T-helper 9 cell (primary cell): ENCODE measurements at places on chromosomes 2 and 18.

- DNase-seq, result no peak
Measured at GRCh38 chr2:203824603-203825002, 43.0 kb upstream of the CTLA4 start.

DNA sequence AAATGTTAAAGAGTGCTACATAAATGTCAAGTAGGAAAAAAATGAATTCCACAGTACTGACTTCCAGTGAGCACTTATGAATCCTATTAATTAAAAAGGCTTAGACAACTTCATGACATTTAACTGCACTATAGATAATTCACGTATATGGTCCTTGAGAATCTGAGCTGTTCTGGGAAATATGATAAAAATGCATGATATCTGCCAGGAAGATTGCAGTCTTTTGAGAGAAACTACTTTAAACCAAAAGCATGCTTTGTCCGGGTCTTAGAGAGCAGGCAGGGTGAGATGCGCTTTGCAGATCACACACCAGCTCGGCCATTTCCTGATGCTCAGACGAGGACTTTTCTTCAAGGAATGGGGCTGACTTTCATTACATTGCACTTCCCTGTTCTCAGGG is 42.6 kb downstream of the CMPK2 start:
- DNase-seq, result no peak

DNA sequence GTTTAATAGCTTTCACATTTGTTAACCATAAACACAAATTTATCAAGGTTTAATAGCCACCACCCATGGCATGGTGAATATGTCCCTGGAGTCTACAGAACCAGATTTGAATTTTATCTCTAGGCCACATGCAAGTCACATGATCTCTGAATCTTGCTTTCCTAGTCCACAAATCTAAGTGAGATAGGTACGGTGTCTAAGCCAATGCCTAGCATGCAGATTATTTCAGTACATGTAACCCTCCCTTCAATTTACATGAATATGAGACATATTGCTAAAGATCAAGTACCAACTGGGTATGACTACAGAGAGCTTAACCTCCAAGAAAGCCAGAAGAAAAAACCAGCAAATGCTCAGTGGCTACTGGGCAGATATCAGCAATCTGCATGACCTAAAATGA is 10.0 kb downstream of the ZNF24 start:
- DNase-seq, result no peak

DNA sequence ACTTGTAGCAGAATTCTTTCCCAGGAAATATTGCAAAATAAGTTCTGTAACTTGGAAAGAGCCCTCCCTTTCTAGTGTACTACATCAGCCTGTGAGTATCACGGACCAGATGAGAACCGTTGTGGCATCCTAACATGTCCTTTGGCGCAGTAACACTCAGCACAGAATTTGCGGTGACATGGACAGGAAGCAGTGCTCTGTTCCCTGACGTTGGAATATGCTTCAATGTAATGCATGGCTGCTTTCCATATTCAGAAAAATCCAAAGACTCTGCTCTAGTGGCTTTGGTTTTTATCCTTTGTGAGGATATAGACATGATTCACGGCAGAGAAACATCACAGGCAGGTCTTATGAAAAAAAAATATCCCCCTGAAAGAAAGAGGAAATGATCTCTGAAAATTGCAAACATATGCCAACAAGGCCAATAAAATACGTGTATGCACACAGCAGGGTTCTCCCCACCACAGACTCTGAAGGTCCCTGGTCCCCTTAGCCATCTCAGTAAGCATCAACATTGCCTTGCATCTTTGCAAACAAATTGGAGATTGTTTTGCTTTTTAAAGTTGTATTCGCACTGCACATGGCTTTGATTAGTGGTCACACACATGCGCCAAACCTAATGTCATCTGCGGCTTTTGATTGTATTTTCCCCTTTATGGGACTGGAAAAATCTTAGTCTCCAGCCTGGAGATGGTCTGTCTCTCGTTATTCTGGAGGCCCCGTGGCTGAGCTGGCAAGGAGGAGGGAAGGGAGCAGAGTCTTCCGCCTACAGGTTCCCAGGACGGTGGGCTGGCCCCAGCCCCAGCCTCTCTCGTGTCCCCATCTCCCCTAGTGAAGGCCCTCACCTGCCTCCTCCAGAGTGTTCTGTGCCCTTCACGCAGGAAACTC is 122.9 kb downstream of the COPS8 start:
- no peak for DNase-seq

GRCh38 chr2:233839447-233839820 is 14.9 kb downstream of the HJURP start:
- no peak for DNase-seq

- no peak for DNase-seq
Measured at GRCh38 chr18:47490882-47491281, 239.4 kb upstream of the SKOR2 start.

DNA sequence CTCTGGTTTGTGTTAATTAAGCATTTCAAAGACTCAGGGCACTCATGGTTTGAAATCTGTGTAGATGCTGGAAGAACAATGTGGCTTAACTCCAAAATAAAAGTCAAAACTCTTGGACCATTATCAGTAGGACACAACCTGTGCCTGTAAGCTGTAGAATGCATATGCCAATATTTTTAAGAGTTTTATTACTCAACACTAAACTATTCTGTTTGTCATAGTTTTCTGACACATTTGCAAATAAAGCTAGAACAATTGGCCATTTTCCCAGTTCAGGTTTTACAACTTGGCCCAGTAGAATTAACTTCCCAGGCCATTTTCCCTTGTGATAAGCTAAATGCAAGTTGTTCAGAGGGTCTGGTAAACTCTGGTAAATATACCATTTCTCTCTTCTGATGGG is 713.1 kb downstream of the CBLN2 start:
- no peak for DNase-seq

GRCh38 chr18:25053466-25053865 is 298.5 kb downstream of the ZNF521 start:
- DNase-seq, result no peak

GRCh38 chr18:58124475-58124874 is 80.4 kb downstream of the NEDD4L start:
- no peak for DNase-seq

DNA sequence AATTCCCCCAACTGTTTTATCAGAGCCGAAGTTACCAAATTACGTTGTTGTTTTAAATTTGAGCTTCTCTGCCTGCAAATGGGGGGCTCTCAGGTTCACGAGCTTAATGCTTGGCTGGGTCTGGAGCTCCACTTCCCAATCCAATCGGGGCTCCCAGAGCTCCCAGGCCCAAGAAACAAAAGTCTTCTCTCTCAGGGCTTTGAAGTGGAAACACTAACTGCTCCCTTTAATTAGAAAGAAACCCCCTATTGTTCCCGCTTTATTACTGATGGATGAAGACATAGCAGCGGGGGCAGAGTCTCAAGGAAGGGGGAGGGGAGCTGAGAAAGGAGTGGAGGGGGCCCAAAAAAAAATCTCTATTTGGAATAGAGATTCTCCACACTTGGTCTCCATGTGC is 15.6 kb upstream of the PKDCC start:
- DNase-seq, result no peak
